ENCODE measurements at places on chromosomes 2 and 18.

DNA sequence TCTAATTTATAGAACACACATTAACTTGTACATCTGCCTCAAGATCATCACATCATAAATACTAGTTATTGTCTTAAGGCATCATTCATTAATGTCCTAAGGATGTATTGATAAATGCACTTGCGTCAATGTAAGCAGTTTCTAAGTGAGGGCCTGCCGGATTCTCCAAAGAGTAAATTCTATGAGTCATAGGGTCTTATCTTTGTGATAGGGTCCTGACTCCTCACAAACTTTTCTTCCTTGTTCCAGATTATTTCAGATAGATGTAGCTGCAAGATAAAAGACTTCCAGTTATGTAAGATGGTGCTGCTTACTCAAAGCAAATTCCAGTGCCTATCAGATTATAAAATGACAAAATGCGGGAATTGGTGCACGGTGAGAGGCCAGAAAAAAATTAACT is 315.0 kb upstream of the SLC39A10 start:
- H3K27me3 ChIP-seq: no peaks in the 10 kb centered on the region
- DNase-seq: no peak
- no peak overlapping the region for H3K27ac ChIP-seq

DNA sequence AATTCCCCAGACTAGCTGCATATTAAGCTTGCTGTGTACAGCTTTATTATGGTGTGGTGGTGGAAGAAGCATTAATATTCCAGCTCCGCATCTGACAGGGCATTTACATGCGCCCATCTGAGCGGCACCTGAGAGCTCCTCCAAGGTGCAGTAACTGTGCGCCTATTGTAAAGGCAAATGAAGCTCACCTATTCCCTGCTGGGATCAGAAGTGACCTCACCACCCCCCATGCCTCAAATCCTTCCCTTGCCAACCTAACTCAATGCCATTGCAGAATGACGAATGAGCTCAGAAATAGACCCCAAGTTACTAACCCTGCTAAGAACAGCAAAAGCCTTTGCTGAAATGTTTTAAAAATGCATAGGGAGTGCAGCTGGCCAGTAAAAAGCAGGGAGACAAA is 14.3 kb downstream of the BCL11A start:
- no peak overlapping the region for H3K27ac ChIP-seq
- no peaks in the 10 kb centered on the region for H3K27me3 ChIP-seq
- no peaks in the 10 kb centered on the region for H3K4me1 ChIP-seq
- no peak for DNase-seq

DNA sequence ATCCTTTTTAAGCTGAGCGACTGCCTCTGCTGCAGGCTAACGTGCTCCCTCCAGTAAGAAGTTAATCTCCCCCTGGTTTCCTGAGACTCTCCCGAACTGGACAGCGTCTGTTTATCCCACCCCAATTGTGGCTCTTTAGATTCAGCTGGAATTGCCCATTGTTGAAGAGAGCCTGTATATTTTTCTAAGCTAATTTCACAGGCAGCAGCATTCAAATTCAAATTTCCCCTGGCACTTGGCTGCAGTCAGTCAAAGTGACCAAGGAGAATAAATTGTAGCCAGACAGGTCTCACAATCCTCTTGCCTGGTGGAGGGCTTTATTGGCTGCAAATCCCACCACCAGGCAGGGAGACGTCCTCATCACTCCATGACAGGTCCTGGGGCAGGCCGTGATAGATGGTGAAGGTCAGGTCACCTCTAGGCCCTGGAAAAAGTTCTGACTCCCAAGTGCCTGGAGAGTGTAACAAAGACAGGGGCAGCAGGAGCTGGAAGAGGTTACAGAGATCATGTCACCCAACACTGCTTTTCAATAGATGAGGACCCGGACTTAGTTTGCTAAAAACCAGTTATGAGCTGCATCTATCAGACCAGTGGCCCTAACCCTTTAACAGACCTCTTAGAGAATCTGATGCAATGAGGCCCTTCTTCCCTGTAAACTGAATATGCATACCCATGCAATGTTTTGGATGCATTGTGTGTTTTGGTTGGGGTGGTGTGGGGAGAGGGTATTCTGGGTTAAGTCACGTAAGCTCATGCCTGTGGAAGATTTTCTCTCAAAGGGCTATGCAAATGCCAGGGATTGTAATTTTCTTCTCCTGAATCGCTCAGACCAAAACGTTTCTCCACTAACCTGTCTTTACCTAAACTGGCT is 32.3 kb upstream of the C18orf32 start:
- H3K36me3 ChIP-seq: no peaks in the 10 kb centered on the region
- H3K4me3 ChIP-seq: no peak overlapping the region
- no peaks in the 10 kb centered on the region for H3K27me3 ChIP-seq
- no peak overlapping the region for H3K27ac ChIP-seq
- no peaks in the 10 kb centered on the region for H3K4me1 ChIP-seq

DNA sequence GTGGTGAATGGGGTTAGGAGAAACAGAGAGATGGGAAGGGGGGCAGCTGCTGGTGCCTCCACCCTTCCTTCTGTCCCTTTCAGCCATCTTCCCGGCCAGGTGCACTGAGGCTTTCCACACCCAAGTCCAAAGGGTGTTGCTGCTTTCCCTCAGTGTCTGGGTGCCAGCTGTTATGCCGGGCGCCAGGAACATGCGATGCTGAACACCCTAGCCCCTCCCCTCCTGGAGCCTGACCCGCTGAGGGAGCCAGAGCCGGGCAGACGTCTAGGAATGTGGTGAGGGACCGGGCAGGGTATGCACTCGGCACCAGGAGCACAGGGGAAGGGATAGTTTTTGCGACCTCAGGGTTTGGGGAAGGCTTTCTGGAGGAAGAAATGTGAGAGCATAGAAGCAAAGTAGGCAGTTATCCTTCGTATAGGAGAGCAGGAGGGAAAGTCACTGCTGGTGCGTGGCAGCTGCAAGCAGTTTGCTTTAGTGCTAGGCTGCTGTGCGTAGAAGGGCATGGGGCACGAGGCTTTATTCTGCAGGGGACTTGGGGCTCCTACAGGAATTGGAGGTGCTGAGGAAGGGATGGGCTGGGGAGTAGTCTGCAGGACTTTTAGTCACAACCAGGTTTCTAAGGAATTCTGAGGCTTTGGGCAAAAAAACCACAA is 147.7 kb downstream of the TSN start:
- H3K36me3 ChIP-seq: no peaks in the 10 kb centered on the region
- no peak overlapping the region for H3K27ac ChIP-seq
- no peaks in the 10 kb centered on the region for H3K27me3 ChIP-seq
- H3K4me3 ChIP-seq: no peak overlapping the region
- no peak for DNase-seq

GRCh38 chr2:229314117-229314516 is 43.0 kb upstream of the PID1 start:
- DNase-seq: no peak
- no peaks in the 10 kb centered on the region for H3K36me3 ChIP-seq
- no peak overlapping the region for H3K27ac ChIP-seq

GRCh38 chr18:11320986-11321385 is 171.6 kb upstream of the PIEZO2 start:
- H3K27ac ChIP-seq: no peak overlapping the region
- H3K27me3 ChIP-seq: no peaks in the 10 kb centered on the region
- no peak for DNase-seq
- H3K36me3 ChIP-seq: no peaks in the 10 kb centered on the region

- no peaks in the 10 kb centered on the region for H3K4me1 ChIP-seq
- no peaks in the 10 kb centered on the region for H3K36me3 ChIP-seq
- no peak overlapping the region for H3K27ac ChIP-seq
- DNase-seq: no peak
Measured at GRCh38 chr2:142734770-142735169, 142.7 kb upstream of the KYNU start.

DNA sequence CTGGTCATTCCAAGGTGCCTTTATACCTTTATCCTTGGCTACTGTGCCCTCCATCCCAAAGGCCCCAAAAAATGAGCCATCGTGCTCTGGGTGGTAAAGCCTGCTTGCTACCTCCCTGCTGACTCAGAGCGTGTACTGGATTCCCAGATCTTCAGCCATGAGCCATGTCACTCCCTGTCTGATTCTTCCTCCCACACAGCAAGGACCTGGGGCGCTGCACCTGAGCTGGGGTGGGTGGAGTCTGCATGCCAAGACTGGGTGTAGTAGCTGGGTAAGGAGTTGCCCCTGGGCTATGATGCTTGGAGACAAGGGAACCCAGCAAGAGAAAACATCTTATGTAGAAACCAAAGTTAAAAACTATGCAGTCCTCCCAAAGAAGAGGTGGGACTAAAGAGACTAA is 37.2 kb upstream of the APCDD1 start:
- H3K36me3 ChIP-seq: no peaks in the 10 kb centered on the region
- H3K4me3 ChIP-seq: no peak overlapping the region
- no peak overlapping the region for H3K27ac ChIP-seq

GRCh38 chr2:219523031-219523671 is 8.9 kb downstream of the ASIC4 start:
- H3K36me3 ChIP-seq: no peaks in the 10 kb centered on the region
- peaks cover 4% of the 10 kb centered on the region for H3K4me1 ChIP-seq
- peak overlapping the region; percentile 56 for H3K27ac ChIP-seq
- H3K4me3 ChIP-seq: no peak overlapping the region

DNA sequence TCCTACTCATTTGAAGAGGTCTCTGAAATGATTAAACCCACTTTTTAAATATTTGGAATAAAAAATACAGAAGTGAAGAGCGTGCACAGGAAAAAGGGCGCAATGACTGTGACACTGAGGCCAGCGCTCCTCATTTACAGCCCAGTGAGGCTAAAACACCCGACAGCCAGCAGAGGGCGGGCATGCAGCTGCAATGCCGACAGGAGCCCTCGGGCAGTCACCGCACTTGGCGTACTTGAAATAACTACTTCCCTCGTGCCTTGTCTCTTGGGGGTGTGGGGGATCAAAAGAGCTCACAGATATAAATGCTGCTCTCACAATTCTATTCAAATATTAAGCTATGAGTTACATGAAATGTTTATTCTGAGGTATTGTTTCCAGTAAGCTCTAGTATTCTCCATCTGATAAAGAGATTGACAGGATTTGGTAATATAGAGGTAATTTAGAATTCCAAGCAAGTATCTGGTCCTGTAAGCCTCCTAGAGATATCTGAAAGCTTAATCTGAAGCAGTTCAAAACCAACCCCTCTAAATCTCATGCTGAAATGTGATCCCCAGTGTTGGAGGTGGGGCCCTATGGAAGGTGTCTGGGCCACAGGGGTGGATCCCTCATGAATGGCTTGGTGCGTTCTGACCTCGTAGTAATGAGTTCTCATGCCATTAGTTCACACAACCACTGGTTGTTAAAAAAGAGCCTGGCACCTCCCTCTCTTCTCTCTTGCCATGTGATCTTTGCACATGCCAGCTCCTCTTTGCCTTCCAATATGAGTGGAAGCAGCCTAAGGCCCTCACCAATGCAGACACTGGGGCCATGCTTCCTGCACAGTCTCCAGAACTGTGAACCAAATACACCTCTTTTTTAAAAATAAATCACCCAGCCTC is 93.6 kb downstream of the ZAP70 start:
- no peak overlapping the region for H3K27ac ChIP-seq
- H3K4me3 ChIP-seq: no peak overlapping the region
- H3K4me1 ChIP-seq: no peaks in the 10 kb centered on the region
- peaks cover 31% of the 10 kb centered on the region for H3K36me3 ChIP-seq

GRCh38 chr18:29501952-29502351 is 1325.0 kb upstream of the CDH2 start:
- no peaks in the 10 kb centered on the region for H3K36me3 ChIP-seq
- H3K4me3 ChIP-seq: no peak overlapping the region

DNA sequence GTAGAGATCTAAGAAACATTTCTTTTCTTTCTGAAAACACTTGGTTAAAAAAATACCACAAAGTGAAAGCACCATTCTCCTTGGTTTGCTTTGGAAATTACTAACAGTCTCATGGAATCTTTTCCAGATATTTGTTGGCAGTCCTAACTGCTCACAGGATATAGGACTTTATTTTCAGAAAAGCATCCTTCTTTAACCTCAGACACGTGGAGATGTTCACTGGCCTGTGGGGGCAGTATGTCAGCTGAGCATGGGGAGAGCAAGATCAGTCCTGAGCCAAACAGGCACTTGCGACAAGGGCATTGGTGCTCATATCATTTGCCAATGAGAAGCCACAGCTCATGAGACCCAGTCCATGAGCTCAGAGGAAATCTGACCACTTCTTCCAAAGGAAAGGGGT is 371.9 kb downstream of the NBAS start:
- no peak for DNase-seq
- no peaks in the 10 kb centered on the region for H3K27me3 ChIP-seq
- H3K36me3 ChIP-seq: peaks cover 9% of the 10 kb centered on the region
- no peaks in the 10 kb centered on the region for H3K4me1 ChIP-seq
- H3K27ac ChIP-seq: no peak overlapping the region
- H3K4me3 ChIP-seq: no peak overlapping the region

GRCh38 chr2:185291035-185291647 is 447.5 kb upstream of the FSIP2 start:
- no peak overlapping the region for H3K27ac ChIP-seq
- DNase-seq: no peak
- no peaks in the 10 kb centered on the region for H3K36me3 ChIP-seq
- no peak overlapping the region for H3K4me3 ChIP-seq
- no peaks in the 10 kb centered on the region for H3K27me3 ChIP-seq

DNA sequence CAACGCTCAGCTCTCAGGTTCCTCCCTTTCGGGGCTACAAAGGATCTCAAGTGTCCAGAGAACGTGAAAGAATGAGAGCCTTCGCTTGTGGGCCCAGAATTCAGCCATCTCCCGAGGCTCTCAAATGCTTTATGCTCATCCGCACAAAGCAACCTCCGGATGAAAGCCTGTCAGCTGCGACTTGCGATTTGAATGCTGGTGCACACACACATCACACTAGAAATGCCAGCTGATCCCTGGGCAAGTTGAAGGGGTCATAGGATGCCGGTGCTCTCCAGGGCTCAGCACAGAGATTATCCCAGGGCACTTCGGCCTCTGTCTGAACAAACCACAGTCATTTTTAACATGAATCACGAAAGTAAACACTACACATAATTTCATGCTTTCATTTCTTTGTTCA is 141.8 kb upstream of the MYT1L start:
- no peaks in the 10 kb centered on the region for H3K27me3 ChIP-seq
- no peaks in the 10 kb centered on the region for H3K36me3 ChIP-seq
- no peak overlapping the region for H3K27ac ChIP-seq
- H3K4me3 ChIP-seq: no peak overlapping the region
- no peaks in the 10 kb centered on the region for H3K4me1 ChIP-seq

DNA sequence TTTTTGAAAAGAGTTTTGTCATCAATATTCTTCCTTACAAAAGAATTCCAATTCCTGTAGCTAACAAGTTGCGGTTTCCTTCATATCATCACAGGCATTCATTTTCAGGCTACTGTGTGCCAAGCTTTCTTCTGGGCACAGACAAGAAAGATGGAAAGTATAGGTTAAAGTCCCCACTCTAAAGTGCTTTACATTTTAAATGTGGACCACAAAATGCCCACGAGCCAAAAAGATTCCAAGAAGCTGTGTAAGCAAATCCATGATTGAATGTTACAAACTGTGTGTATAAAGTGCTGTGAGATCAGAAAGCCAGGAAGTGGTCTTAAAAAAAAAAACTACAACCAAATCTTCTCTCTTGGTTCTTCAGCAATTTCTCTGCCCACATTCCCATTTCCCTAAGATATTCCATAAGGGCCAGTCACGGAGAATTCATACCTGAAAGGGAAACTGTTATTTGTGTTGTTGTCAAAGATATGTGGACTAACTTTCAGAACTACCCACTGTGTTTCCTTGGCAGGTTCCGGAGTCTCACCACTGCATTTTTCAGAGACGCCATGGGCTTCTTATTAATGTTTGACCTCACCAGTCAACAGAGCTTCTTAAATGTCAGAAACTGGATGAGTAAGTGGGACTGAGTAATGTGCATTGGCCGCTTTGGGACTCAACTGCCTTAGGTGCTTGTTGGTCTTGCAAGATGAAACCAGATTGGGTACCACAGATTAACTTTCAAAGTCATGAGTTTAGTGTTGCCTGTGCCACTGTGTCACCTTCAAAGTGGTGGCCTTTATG is 55.7 kb downstream of the RAB27B start:
- no peak for DNase-seq
- no peaks in the 10 kb centered on the region for H3K36me3 ChIP-seq
- H3K27ac ChIP-seq: no peak overlapping the region
- H3K4me1 ChIP-seq: no peaks in the 10 kb centered on the region
- no peaks in the 10 kb centered on the region for H3K27me3 ChIP-seq
